ENCODE measurements at places on chromosomes 4 and X.

DNA sequence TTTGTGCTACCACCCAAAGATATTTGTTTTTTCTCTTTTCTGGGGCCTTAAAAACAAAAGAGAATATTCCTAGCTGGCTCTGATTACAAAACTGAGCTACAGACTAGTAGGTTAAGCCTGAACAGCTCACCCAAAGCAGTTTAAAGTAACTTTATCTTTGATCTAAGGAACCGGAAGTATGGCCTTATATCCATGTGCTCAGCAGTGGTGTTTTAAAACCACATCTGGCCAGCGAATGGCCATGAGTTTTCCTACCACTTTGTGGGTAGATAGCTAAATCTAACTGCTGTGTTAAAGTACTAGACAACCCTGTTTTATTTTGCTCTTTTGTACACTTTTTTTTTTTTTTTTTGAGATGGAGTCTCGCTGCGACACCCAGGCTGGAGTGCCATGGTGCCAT, 24.6 kb downstream of the ADGRG4 start:
- DNase-seq = no peak

DNA sequence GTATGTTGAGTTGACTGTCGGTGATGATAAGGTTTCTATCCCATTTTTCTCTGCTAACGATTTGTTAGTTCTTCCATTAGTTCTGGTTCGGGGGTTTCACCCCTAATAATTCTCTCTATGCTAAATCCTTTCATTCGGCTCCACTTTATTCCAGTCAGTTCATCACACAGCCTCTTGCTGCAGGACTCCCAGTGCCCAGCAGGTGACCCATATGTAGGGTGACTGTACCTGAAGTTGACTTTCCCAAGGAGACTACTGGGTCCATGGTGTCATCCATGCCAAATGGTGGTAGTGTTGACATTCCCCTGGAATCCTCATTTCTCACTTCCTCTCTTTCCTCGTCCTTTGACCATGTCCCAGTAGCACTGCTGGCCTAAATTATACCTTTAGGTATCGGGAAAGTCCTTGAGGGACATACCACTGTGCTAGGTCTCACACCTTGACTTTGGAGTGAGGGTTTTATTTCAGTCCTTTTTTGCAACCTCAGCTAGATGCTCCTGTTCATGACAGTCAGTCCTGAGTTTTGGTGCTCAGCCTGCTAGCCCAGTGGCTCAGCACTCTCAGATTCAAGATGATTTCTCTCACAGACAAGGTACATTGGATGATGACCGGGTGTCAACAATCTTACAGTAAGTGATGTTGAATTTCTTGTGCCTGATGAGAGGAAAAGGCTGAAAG, 105.1 kb upstream of the ARHGAP24 start:
- DNase-seq = no peak

DNA sequence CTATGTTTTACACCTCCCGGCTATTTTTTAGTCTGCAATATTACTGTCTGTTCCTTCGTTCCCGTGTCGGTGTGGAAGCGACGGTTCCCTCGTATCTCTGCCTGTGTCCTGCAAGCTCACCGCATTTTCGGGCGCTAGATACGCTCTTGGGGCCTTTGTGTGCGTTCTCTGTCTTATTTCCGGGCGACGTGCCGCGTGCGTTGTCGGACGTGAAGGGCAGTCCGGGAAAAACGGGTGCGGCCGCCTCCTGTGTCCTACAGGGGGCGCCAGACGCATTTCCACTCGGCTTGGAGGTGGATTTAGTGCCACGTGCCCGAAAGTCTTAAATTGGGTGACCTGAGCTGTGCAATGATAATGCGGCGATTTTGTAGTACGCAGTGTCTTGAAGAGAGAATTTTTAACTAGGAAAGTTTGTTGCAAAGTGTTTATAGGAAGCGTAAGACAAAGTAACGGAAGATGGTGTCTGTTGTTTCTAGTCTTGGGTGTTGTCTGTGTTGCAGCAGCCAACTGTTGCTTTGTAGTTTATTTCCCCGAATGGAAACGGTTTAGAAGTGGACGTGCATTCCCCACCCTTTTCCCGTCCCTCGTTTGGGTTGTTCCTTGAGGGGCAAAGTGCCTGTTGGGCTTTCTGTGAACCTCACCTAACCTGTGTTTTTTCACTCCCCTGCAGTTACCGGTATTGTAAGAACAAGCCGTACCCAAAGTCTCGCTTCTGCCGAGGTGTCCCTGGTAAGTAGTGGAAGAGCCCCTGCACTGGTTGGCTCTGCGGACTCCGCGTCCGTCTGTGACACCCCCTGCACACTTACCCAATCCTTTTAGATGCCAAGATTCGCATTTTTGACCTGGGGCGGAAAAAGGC, 720 bp downstream of the RPL10 start:
- DNase-seq = peak; percentile 77

DNA sequence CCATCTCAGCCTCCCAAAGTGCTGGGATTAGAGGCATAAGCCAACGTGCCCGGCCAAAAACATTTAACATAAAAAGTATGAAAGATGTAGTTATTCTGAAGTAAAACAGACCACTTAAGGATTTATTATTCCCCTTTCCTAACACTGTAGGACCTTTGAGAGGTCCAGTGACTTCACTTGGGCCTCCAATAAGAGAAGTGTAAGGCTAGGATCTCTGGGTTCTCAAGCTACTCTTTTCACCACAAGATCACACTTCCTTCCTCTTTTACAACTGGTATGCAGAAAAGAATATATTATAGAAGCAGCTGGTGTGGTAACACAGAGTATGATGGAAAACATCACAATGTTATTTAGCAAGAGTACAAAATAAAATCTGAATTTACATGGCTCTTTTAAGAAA, 30.2 kb upstream of the CCNG2 start:
- no peak for DNase-seq

DNA sequence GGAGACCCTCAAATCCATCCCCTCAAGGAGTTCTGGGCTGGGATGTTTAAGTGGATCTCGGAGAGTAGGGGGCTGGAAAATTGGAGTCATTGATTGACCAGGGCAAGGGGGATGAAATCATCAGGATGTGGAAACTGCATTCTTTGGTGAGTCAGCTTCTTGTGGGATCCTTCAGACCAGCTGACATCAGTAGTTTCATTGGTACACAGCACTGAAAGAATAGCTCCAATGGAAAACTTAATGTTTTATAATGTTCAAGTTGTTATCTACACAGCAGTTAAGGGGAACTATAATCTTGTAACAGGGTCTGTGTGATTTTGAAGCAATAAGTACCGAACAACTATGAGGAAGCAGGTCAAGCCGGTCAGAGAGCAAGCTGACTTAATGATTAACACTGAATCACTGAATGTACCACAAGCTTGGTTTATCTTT, 506.1 kb downstream of the RPA4 start:
- DNase-seq = peak; percentile 72

DNA sequence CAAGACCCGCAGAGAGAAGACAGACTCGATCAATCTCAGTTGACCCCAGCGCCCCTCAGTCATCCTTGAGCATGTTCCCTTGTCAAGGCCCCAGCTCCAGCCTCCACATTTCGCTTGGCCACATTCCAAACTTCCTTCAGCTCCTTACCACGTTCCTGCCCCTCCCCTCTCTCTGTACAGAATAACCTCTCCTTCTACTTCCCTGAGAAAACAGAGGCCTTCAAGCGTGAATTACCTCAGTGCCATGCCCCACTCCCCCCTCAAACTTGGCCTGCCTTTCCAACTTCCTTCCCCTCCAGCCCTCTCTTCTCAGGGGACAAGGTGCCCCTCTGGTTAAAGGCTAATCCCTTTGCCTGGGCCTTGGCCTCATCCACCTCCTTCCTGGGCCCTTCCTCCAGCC, 3.2 kb upstream of the RIPPLY1 start:
- peak; percentile 67 for DNase-seq

GRCh38 chrX:119481323-119481801, 13.1 kb downstream of the SLC25A5 start:
- DNase-seq = no peak

GRCh38 chr4:6122496-6122895, 77.9 kb downstream of the JAKMIP1 start:
- DNase-seq = no peak

- no peak for DNase-seq
Observed at GRCh38 chrX:94515009-94515408, 841.0 kb downstream of the FAM133A start.
